ENCODE measurements at places on chromosomes 7 and 10.

GRCh38 chr10:58467931-58468635 is 44.6 kb upstream of the BICC1 start:
- no peak for DNase-seq

DNA sequence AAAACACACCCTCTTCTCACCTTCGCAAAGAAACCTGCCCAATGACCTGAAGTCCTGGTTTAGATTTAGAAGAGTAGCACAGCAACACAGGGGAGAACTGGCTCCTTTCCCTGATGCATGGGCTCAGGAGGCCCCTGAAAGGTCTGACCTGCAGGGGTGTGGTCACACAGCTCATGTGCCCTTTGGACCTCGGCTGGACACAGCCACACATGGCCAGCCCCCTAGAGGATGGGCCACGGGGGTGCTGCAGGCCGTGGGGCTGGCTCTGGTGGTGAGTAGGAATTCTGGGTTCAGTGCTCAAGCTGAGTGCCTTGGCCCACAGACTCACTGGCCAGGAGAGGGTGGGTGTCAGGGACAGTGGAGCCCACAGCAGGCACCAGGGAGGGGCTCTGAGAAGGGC is 118.5 kb upstream of the ADCY1 start:
- DNase-seq, result no peak

GRCh38 chr7:155203882-155204691 is 93.6 kb upstream of the INSIG1 start:
- DNase-seq, result no peak

- no peak for DNase-seq
Observed at GRCh38 chr7:125412890-125413665, 483.5 kb upstream of the POT1 start.

- peak; percentile 50 for DNase-seq
Observed at GRCh38 chr7:130127821-130128317, 57.5 kb downstream of the KLHDC10 start.

DNA sequence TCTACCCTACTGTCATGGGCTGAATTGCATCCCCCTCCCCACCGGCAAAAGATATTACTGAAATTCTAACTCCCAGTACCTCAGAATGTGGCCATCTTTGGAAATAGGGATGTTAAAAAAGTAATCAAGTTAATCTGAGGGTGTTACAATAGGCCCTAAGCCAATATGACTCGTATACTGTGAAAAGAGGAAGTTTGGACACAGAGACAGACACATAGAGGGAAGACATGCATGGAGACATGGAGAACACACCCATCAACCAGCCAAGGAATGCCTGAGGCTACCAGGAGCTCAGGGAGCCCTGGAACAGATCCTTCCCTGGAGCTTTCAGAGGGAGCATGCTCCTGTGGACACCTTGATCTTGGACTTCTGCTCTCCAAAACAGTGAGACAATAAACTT is 138.2 kb upstream of the ADO start:
- DNase-seq, result no peak

DNA sequence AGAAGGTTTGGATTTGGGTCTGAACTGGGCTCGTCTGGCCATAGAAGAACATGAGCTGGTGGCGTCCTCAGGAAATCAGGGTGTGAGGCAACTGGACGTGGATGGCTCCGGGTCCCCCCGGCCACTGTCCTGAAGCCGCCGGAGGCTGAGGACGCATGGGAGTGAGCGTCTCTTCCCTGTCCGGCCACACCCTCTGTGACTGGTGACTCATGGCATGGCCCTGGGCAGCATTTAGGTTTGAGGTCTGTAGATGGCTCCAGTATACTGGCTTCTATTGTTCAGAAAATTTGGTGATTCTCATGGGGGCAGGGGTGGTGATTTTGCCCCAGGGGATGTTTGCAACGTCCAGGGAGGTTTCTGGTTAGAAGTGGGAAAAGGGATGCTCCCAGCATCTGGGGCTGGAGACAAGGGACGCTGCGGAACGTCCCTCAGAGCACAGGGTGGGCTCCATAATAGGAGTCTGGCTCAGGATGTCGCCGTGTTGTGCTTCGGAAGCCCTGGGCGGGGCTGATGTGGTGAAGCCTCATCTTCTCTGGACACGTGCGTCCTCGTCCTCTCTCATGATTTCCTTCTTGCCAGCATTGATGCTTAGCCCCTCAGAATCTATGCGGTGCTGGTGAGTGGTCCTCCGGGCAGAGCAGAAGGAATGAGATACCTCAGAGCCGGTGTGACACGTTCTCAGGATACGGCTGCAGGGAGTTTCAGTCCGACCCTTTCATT is 49.9 kb downstream of the PITRM1 start:
- DNase-seq, result no peak

DNA sequence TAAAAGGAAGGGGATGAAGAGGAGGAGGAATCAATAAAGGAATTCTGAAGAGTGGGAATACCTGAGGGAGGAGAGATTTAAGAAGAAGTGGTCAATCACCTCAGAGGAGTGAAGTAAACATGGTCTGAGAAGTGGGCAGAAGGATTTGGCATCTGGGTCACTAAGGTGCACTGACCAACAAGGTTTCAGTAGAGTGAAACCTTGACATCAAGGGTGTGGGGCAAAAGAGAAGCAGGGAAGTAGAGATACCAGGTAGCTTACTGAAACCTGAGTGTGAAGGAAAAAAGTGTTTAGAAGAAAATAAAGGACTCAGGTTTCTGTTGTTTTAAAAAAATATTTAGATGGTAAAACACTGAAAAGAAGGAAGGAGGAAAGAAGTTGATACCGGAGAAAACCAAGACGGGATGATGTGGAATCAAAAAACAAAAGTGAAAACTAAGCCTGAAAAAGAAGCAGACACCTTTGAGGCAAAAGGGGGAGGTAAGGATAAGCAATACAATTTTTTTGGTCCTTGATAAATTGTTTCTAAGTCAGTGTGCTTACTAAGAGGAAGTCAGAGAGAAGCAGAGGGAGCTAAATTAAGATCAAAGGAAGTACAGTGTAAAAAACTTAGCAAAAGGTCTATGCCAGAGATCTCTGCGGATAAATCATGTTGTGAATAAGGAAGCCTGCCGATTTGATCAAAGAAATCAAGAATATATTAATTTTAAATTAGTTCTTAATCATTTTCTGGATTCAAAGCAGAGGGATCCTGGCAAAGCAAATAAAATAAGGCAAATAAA is 137.2 kb upstream of the GPR22 start:
- no peak for DNase-seq

GRCh38 chr7:135536150-135536549 is 21.6 kb upstream of the NUP205 start:
- no peak for DNase-seq

DNA sequence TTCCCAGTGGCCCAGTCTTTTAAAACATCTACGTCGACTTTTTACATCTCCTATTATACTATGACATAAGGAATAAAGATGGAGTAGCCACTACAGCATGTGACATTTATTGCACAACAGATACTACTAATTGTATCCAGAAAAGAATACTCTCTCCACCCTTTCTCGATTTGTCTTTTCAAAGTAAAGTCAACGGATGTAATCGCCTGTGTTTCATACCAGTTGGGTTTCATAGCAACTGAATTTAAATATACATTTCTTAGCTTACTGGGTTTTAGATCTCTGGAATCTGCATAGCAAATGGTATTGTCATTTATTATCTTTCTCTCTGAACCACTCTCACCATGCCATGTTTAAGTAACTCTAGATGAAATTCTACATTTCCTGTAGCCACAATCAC is 86.4 kb upstream of the TRIL start:
- DNase-seq, result no peak

- DNase-seq, result no peak
Observed at GRCh38 chr10:79375321-79376077, 28.2 kb downstream of the PPIF start.

DNA sequence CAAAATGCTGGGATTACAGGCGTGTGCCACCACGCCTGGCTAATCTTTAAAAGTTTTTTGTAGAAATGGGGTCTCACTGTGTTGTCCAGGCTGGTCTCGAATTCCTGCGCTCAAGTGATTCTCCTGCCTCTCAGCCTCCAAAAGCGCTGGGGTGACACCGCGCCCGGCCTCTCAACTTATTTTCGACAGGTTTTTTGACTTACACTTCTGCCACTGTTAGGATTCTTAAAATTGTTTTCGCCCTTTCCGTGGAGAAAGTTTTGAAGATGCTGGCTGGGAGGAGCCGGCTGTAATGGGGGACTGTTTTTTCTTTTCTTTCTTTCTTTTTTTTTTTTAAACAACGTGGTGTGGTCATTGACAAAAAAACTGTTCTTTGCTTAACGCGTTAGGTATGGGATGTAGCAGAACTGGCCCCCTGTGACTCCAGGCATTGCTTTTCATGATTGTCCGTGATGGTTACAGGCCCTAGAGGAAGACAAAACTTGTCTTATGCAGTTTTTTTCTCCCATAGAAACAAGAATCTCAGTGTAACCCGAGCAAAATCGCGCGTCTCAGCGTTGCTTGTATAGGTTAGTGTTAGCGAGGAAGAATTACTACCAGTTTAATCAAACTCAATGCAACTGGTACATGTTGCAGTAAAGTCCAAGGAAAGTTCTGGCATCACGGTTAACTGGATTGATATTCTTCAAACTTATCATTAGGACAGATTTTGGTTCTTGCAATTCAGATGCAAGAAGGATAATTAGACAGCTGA is 72.2 kb downstream of the DAGLB start:
- DNase-seq, result no peak

DNA sequence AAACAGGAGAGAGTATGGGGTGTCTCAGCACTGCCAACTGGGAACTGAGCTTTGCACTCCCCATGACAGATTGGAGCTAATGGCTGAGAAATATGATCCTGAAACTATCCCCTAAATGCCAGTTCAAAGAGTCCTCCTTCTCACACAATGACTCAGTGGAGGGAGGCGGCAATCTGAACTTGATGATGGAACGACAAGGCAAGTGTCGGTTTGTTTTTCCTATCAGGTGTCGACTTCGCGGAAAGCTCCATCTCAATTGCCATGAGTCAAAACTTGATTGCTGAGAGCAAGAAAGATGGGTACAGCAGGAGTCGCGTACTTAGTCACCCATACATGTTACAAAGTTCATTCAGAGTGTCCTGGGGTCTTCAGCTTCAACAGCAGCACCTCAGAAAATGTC is 52.5 kb downstream of the NPY start:
- no peak for DNase-seq

- DNase-seq, result no peak
Observed at GRCh38 chr10:15817409-15818046, 42.8 kb downstream of the MINDY3 start.

GRCh38 chr7:69837387-69838068 is 239.3 kb downstream of the AUTS2 start:
- DNase-seq, result no peak

- DNase-seq, result no peak
Observed at GRCh38 chr10:22379059-22379458, 33.8 kb downstream of the SPAG6 start.

DNA sequence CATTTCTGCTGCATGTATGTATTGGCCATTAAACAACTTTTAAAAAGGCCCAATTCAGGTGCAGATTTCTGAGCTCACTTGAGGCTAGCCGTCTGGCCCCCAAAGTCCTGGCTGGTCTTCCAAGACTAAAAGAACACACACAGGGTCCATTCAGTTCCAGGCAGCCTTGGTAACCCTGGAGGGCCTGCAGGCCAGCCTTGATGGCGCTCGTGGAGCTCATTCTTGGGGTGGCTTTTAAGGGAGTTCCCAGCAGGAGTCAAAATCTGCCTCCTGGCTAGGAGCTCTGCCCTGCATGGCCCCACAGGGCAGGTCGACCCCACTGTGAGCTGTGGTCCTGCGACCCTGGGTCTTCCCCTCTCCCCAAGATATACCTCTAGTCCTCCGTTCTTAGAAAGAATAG is 28.8 kb downstream of the ANXA11 start:
- no peak for DNase-seq

DNA sequence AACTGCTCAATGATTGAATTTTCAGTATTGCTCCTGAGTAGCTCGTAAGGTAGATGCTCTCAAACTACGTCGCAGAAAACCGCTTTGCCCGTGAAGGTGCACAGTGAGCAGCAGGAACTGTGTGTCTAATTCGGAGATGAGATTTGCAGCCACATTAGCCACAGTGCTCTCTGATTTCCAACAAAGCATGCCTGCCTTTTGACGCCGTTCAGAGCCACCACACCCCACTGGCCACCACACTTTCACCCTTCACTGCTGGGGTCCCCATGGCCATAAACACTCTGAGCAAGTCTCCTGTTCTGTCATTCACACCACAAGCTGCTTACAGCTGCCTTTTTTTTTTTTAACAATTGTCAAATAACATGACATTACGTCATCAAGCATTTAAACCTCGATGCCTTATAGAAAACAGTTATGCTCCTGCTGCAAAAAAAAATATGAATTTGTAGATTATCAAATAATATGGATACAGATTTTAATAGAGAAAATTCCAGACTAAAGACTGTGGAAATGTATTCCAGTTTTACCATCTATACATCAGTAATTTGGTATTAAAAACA is 578.8 kb upstream of the PFKP start:
- DNase-seq, result peak; percentile 17
